ENCODE measurements at places on chromosomes 3 and 15.

DNA sequence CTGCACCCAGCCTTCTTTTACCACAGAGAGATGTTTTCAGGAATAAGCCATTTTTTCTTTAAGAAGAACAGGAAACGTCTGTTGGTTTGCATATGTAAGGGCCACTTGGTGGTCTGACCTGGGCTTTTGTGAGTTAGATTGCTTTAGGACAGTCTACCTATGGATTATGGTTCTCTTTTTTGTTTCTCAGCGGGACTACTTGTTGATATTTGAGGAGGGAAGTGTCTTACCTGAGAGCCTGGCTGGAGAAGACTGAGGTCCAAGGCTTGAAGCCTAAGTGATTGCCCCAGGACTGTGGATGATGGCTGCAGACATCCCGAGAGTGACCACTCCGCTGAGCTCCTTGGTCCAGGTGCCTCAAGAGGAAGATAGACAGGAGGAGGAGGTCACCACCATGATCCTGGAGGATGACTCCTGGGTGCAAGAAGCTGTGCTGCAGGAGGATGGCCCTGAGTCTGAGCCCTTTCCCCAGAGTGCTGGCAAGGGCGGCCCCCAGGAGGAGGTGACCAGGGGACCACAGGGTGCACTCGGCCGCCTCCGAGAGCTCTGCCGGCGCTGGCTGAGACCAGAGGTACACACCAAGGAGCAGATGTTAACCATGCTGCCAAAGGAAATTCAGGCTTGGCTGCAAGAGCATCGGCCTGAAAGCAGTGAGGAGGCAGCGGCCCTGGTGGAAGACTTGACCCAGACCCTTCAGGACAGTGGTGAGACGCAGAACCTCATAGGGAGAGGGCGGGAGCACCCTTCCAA is 3.0 kb downstream of the ZSCAN2 start:
- no peak for DNase-seq

GRCh38 chr3:48553886-48554845 is 2.4 kb downstream of the PFKFB4 start:
- no peak for DNase-seq

DNA sequence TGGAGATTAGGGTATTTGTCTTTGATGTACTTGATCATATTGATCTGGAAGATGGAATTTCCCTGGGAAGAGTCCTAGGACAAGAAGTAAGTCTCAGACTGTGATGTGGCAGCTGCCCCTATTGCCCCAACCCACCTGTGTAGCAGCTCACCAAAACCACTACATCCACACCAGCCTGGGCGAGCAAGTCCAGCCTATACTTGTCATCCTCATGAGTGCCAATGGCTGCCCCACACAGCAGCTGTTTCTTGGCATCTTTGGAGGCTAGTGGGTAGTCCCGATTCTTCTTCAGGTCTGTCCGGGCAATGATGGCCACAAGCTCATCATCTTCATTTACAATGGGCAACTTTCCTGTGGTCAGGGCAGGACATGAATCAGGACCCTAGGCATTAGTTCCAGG is 2.7 kb downstream of the IMPDH2 start:
- DNase-seq, result no peak

- DNase-seq, result no peak
These were observed 423.6 kb upstream of the MDFIC2 start for GRCh38 chr3:70736009-70736408.

DNA sequence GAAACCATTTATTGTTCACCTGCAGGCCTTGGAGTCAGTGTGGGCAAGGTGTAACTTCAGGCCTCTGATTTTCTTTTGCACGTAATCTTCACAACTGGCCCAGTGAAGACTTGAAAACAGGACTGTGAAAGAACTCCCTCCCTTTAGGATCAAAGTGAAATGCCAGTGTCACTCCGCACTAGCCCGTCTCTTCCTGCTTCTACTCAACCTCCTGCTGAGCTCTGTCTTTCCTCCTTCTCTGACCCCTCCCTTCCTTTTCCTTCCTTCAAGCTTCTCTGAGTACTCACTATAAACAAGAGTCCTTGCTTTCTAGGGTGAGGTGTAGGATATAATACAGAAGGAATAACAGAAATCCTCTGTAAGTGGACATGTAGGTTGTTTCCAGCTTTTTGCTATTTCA is 28.5 kb downstream of the TMEM41A start:
- no peak for DNase-seq

GRCh38 chr15:92812271-92812670 is 87.9 kb upstream of the CHD2 start:
- no peak for DNase-seq

DNA sequence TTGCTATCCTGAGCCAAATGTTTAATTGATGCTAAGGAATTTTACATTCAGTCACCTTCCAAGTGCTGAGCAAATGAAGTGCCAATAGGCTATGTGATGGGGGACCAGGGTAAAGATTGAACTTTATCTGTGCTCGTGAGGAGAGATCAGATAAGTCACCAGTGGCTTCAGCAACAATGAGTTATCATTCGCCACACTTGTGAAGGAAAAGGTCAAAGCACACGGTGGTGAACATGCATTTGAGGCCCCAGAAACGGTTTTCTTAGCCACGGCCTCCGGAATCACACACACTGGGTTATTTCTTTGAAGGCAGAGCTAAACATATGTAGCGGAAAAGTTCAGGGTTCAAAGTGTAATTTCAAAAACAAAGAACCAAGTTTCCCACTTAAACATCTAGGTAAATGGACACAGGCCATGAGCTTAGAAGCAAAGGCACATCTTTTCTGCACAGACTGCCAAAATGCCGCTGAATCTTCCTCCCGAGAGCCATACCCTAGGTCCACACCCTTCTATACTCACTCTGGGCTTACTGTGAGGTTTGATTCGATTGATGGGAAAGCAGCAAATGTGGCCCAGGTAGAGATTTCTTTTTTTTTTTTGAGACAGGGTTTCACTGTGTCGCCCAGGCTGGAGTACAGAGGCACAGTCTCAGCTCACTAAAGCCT is 268.5 kb downstream of the SHQ1 start:
- DNase-seq, result no peak

- no peak for DNase-seq
These were observed 923.0 kb downstream of the DIPK2A start for GRCh38 chr3:144894576-144894975.

DNA sequence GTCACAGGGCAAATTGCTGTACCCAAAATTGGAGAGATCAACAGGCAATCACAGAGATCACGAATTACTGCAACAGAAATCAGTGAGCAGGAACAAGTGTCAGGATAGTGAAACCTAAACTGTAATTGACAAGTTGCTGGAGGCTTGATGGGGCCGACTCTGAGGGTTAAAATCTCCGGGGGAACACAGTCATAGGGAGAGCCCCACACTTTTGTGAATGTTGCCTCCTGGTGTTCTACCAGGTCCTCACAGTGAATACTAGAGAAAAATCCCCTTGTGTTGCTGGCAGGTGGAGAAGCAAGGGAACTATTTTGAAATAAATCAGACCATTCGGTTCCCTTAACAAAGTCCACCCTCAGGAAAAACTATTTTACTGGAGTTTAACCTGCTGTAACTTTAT is 697.5 kb upstream of the CBLB start:
- DNase-seq, result peak; percentile 18

- no peak for DNase-seq
These were observed 41.7 kb downstream of the OXSM start for GRCh38 chr3:25831578-25831977.

DNA sequence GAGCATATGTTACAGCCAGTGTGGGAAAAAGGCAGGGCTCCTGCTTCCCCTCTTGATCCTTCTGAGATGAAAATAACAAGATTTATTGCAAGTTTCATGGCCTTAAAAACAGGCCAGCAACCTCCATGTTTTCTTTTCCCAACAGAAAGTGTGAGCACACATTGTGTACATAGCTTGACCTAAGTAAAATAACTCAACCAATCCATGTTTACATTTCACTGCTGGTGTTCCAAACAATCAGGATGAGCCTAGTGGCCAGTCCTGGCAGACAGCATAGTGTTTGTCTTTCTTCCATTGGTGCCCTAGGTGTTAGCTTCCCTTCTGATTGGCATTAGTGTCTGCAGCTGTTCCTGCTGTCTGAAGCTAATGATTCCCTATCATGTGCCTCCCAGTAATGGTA is 847.7 kb downstream of the EPHA3 start:
- DNase-seq, result no peak

DNA sequence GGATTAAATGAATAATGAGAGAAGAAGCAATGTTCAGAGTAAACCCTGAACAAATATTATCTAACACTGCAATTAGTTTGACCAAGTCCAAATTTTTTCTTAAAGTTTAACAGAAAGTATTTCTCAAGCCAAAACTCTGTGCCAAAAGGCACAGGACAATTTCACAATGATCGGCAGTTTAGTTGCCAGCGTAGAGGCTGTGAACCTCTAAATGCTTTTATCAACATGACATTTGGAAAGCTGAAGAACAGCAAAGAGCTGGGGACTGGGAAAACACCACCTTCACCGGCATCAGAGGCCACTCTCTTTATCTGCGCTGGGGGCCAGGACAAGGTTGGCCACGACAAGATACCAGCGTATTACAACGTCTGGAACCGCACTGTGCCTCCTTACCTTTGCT is 125.6 kb downstream of the ADAMTS17 start:
- DNase-seq, result no peak

DNA sequence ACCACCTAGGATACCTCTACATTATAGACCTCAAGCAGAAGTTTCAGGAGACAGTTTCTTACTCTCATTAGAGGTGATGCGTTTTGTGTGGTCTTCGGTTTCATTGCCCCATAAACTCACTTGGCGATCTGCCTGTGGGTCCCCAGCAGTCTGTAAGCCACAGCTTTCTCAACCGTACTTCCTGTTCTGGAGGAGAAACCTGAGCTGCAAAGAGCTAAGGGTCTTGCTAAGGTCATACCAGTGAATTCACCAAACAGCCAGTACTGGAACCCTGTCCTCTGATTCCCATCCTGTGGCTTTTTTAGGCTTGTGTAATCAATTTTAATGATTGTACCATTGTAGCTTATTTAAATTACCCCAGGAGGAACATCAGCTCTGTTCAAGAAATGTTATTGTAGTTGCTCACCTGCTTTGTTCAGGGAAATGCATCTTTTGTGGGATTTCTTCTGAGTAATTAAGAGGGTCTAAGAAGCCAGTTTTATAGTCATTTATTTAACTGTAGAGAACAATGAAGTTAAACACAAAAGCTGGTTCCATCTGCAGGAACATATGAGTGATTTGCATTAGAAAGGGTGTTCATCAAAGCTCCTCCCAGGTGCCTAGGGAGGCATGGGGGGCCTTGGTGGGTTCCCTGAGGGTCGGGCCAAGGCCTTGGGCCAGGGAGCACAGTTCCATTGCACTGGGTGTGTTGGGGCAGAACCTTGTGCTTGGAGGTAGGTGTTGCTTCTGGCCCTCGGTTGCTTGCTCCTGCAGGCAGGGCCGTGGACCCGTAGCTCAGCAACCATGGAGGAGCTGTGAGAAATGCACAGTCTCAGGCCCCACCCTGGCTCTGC is 69.6 kb downstream of the APBA2 start:
- peak; percentile 39 for DNase-seq

DNA sequence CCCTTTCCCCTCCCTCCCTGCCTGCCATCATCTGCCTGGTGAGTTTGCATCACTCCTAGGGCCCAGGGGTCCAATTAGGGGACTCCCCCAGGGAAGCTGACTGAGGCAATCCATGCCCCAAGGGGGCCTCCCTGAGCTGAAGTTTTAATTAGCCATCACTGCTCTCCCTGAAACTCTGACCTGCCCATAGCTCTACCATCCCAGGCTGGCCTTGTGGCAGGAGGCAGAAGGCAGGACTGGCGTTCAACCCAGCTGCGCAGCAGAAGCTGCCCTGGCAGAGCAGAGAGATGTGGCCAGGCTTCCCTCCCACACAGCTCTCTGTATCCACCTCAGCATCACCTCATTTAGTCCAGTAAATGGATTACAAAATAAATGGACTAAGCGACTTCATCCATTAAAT is 7.7 kb upstream of the C15orf39 start:
- DNase-seq, result no peak

All from stimulated activated CD4-positive, alpha-beta T cell treated with anti-CD3 and anti-CD28 coated beads, Interleukin-15, amount 100 ng/mL, for 24 hours (primary cell).